ENCODE measurements at places on chromosomes 5 and 9. TPM values are rescaled to one million over a fixed set of nuclear protein-coding genes. Genes with fewer than 3 reads are reported as not detected.

PCDHA9 gene
- 0.03 TPM for polyA plus RNA-seq

DNA sequence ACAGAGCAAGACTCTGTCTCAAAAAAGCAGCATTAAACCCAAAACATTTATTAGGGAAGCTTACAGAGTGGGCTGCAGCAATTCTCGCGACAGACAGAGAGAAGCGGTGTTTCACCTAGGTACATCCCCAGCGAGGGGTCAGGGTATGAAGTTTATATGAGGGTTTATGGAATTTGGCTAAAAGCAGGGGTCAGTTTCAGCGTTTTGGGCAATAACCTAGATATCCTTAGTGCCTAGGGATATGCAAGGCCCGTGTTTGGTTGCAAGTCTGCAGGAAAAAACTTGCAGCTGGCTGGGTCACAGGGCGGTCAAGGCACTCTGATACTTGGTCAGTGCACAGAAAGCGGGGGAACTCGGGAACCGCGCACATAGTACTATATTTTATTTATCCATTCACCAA, 649 bp upstream of the GLE1 start:
- DNase-seq: peak; percentile 25

- no peak for DNase-seq
These were observed 36.2 kb downstream of the UNC5A start for GRCh38 chr5:176846335-176847140.

DNA sequence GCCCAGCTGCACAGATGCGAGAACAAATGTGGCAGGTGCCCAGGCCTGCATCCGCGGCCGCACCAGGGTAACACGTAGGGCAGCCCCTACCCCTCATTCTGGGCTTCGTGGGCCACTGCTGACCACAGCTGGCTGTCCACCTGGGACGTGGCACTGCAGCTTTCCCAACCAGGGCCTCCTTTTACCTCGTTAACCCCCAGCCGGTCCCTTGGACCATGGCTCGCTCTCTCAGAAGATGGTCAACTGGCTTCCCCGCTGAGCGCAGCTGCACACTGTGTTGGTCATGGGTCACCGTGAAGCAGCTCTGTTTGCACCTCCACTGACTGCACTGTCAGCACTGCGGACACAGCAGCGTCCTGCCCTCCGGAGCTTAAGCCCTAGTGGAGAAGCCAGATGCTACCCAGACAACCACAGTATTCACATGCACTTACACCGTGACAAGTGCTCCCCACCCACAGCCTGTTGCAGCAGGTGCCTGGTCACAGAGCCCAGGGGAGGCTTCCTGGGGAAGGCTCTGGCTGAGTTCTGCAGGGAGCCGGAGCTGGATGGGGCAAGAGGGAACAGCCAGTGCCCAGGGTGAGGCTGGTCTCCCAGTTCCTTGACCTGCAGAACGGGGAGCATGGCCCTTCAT, 10.5 kb upstream of the PLEKHG4B start:
- no peak for DNase-seq

GRCh38 chr5:76477571-76477970, 74.5 kb downstream of the IQGAP2 start:
- DNase-seq: no peak
